Activated naive CD4-positive, alpha-beta T cell treated with anti-CD3 and anti-CD28 coated beads, Interleukin-2, amount 10 ng/mL, durations not matched to agents 7 days and 5 days (primary cell): ENCODE measurements at places on chromosomes 6 and 20.

- peak; percentile 62 for DNase-seq
Measured at GRCh38 chr6:158207422-158207788, 39.3 kb downstream of the GTF2H5 start.

GRCh38 chr6:140932909-140933308 lies 1199.8 kb upstream of the GJE1 start:
- no peak for DNase-seq

DNA sequence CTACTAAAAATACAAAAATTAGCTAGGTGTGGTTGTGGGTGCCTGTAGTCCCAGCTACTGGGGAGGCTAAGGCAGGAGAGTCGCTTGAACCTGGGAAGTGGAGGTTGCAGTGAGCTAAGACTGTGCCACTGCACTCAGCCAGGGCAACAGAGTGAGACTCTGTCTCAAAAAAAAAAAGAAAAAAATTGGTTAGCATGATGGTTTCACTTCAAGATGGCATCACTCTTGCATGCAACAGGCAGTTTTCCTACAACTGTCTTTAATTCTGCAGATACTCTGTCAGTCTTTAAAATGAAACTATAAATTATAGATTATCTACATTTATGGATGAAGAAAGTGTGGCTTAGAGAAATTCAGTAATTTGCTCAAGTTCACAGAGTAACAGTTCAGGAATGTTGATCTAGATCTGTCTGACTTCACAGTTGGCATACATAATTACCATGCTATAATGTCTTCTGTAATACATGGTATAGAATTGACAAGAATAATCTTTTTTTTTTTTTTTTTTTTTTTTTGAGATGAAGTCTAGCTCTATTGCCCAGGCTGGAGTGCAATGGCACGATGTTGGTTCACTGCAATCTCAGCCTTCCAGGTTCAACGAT lies 27.0 kb downstream of the ITCH start:
- DNase-seq = no peak

DNA sequence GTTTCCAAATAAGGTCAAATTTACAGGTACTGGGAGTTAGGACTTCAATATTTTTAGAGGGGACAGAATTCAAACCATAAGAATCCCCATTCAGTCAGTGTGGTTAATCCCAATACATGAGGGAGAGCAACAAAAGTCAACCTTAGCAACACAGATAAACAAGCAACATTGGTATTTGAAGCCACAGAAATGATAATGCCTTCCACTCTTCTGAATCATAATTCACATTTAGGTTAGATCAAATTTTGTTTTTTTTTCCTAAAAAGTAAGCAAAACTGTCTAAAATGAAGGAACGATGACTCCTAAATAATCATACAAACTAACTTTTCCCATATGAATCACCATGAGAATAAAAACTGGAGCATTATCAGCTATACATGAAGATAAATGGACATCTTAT lies 246.0 kb upstream of the TENT5A start:
- no peak for DNase-seq

DNA sequence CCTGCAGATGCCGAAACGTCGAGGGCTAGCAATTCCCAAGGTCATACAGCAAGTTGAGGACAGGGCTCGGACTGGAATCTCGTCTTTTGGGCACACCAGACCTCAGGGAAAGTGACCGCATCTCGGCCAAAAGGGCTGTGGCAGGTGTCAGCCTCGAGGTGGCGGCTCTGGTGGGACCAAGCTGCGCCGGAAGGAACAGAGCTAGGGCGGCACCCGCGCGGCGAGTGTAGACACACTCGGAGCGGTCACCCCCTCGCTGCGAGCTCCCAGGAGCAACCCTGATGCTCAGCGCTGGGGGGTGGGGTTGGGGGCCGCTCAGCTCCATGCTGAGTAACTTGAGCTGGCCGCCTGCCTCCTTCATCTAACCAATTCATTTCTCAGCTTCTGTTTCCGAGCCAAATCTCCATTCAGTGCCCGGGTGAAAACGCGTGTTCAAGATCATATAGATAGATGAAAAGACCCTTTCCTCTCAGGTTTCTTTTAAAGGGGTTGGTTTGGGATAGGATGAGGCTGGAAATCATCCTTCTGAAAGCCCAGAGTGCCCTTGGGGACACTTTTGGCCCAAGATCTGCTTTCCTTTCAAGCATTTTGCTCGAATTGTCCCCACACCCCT lies 2.2 kb upstream of the TUBB2B start:
- DNase-seq = peak; percentile 49

GRCh38 chr20:52010541-52010940 lies 181.0 kb downstream of the ZFP64 start:
- DNase-seq = no peak

GRCh38 chr6:131838051-131838450 lies 30.2 kb downstream of the ENPP1 start:
- no peak for DNase-seq

DNA sequence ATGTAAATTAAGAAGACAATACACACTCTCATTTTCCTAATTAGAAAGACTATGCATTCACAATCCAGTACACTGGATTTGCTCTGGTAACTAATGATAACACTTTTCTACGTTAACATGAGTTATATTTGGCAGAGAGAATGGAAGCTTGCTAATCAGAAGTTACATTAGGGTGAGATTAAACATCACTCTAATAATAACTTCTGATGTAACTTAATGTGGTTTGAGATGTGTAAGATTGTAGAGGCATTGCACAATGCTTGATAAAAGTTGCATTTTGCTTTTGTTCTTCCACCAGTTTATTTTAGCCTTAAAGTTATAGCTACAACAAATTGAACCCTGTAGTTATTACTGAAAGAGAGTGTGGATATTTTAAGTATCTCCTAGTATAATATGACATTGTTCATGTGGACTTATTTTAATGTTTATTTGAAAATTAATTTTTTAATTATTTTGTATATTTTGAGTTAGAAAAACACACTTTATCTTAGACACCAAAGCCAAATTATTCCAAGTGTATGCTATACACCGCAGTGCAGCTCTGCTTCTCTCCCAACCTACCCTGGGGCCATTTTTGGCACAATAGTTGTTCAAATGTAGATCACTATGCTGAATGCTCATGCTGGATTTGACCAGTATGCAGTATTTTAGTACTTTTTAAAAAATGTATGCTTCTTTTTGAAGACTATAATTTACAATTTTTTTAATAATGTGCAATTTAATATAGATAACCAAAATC lies 143.2 kb downstream of the SLC16A10 start:
- DNase-seq = no peak

DNA sequence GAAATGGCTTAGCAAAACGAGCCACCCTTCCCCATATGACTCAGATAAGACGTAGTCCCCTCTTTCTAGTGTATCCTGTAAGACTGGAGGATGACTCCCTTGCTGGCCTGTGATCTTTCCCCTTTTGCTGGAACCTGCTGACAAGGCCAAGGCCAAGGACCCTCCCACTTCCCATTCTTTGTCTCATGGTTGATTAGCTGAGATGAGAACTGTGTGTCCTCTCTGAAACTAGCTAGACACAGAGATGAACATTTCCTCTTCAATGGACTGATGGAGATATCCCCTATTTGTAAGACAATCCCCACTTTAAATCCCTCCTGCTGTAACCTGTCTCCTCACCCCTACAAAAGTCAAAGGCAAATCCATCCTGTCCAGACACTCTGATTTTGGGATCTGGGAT lies 33.4 kb upstream of the SCRT2 start:
- DNase-seq = no peak

DNA sequence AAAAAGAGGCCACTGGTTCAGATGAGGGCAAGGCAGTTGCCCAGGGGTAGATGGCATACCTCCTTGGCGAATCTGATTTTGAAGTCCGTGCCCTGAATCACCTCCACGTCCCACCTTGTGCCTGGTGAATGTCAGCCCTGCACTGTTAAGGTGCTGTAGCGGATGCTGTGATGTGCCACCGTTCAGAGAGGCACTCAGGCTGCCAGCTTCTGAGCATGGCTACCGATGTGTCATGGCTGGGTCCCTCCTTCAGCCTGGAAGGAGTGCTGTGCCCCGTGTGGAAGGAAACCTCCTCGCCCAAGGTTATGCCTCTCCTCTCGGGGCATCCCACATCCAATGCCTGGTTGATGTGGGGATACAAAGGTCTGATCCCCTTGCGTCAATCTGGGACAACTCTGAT lies 43.6 kb downstream of the UST start:
- DNase-seq = no peak

GRCh38 chr6:81762132-81762531 lies 9.7 kb upstream of the TENT5A start:
- no peak for DNase-seq
